ENCODE measurements at places on chromosomes 5 and 9.
A peak's percentile ranks its signal among the peaks of the same experiment; 100 is the strongest.

- DNase-seq = no peak
These were observed 189.5 kb downstream of the SEC61B start for GRCh38 chr9:99411479-99412115.

DNA sequence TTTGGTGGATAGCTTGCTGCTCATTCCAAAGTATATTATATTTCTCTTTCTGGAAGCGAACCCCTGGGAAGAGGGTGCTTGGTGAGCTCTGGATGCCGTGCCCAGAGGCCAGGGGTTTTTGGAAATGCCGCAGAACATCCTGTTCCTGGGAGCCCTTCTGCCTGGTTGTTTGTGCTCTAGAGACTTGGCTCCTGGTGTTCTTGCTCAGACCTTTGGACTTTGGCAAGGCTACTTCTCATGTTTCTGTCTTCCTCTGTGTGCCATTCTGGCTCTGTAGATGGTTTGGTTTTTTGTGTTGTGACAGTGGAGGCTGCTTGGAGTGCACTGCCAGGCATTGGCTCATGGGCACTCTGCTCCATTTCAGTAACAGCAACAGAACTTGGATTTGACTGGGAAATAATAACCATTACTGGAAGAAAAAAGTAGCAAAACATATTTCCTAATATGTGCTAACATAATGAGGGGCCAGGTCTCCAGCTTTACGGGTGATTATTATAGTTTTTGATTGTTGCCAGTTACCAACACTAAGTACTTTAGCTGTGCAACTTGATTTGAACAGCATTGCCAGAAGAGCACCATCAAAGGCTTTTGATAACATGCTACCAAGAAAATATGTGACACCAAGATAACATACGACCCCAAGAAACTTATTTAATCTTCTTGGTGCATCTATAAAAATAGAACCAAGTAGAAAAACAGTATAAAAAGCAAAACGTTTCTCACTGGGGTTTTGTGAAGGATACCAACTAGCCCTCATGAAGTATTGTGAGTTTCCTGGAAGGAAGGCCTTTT lies 94.2 kb downstream of the PCSK1 start:
- DNase-seq = no peak

DNA sequence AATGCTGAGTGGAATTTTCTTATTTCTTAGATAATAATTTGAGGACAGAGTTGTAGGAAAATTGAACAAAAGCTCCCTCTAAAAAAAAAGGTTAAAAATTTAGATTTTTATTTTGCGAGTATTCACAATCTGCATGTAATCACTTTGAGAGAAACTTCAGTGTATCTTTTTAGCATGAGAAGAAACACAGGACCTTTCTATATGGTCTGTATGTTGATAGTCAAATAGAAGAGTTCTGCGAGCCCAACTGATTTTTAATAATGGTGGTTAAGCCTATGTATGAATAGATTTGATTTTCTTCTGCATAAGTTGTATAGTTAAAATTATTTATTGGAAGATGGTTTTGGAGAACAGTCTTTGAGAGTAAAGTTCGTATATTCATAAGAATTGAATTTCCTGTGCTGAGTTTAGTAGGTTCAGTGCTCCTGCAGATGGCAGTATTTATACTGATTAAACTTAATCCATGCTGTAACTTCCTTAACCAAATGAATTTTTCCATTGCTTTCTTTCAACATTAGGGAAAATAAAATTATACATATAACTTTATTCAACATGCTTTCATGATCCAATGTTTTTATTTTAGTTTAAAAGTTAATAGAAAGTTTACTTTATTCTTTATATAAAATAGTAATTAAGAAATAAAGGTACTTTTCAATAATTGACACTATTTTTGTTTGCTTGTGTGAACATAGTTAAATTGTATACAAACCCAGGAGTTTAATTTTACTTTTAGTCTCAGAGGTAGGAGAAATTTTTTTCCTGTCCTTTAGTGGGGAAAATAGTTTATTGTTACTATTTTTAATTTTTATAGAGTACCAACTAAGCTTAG lies 19.6 kb downstream of the TCERG1 start:
- no peak for DNase-seq

DNA sequence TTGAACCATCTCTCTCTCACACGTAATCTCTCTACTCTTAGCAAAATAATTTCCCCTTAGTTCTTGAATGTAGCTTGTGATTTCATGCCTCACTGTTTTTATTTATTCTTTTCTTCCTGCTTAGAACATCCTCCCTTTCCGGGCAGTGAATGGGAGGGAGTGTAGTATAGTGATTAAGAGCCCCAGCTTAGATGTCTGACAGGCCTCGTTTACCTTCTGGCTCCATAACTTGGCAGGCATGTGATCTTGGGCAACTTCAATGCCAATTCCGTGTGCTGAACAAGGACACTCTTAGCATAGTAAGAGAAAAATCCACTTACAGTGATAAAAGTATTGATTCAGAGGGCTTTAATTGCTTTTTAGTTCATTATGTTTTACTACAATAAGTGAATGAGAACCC lies 96.3 kb upstream of the TNPO1 start:
- no peak for DNase-seq

DNA sequence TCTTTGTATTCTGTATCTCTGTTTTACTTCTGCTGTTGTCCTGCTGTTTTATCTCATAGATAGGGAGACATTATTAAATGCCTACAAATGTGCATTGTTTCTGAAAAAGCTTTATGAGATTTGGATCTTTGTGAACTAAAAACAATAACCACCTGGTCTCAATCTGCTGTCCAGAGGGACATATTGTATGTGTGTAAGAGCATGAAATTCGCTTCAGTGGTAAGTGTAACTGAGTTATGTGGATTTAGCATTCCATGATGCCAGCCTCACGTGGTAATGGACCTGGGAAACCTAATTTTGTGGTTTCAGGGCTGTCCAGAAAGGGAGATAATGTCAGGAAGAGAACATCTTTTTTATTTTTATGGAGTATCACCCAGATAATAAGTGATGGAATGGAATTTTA lies 119.3 kb downstream of the GDNF start:
- DNase-seq = no peak

- DNase-seq = no peak
These were observed 75.5 kb downstream of the MAPKAP1 start for GRCh38 chr9:125631391-125632085.

- no peak for DNase-seq
These were observed 69.7 kb downstream of the PRLR start for GRCh38 chr5:35160486-35161116.

GRCh38 chr5:171258737-171259415 lies 50.2 kb upstream of the TLX3 start:
- DNase-seq = no peak

DNA sequence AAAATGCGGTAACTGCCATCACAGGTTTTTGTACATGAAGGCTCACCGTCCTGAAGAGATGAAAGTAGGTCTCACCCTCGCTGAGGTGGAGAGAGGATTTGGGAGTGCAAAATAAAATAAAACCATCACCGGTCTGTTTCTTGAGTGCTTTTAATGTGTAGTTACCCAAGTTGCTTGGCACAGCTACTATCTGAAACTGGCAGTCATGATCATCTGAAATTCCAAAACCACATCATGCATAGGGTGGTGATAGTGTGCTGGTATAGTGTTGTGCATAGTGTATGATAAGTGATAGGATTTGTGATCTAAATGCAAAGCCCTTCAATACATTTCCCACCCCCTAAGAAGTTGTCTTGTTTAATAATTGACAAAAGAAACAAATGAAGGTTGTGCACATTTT lies 381.3 kb downstream of the DMRT2 start:
- no peak for DNase-seq

GRCh38 chr9:129650680-129651235 lies 8.8 kb upstream of the ASB6 start:
- DNase-seq = no peak

GRCh38 chr5:56973473-56973872 lies 21.6 kb upstream of the MIER3 start:
- DNase-seq = no peak

DNA sequence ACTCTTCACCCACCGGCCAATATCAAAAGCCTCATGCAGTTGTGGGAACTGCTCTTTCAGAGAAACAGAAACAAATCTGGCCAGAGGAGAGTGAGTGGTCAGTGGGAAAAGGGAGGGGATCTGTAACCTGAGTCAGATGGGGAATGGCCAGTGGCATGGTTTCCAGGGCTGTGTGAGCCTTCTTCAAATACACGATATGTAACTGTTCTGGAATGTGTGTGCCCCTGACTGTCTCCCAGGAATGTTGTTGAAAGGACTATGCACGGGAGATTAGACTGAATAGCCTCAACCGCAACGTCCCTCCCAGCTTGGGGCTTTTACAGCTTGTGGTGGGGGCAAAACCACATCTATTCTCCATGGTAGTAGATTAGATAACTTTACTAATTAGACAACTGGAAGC lies 60.8 kb downstream of the SH3TC2 start:
- no peak for DNase-seq

DNA sequence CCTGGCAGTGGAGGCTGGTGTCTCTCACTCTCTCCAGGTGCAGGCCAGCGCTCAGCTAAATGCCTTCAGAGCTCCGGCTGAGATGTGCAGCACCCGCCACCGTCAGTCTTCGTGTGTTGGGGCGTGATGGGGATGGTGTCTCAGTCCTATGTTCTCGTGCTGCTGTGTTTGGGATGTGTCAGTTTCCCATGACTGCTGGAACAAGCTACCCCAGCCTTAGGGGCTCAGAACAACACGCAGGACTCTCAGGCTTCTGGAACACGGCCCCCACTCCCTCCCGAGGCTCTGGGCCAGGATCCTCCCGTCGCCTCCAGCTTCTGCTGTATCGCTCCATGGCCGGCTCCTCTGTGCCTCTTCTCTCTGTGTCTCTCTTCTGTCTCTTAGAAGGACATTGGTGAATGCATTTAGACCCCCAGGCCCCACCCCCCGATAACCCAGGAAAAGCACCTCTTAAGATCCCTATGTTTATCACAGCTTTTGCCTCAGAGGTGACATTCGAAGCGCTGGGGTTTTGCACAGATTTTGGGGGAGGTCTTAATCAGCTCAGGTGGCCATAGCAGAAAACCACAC lies 9.6 kb upstream of the CEP72 start:
- no peak for DNase-seq

DNA sequence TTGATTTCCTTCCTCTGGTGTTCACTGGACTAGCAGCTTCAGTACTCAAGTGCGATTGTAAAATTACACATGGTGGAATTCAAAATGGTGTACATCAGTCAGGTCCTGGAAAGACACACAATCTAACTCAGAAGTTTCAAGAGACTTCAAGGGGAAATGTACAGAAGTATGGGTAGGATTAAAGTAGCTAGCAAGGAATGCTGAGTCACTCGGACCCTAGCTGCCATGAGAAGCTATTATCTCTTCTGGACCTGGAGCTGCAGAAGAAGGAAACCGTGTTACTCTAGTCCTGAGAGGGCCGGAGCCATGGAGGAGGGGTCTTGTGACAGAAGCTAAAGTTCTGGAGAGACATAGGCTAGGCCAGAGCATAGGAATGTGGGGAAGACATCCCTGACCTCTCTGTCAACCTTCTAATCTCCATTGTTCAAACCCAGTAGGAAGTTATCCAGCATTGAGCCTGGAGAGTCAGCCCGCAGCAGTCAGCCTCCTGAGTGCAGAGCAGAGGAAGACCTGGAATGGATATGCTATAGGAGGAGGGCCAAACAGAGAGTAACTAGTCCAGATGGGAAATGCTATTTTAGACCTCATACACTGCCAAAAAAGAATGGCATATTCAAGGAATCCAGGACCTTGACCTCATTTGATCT lies 84.3 kb downstream of the GHR start:
- DNase-seq = no peak

GRCh38 chr5:136048966-136049365 lies 20.2 kb downstream of the TGFBI start:
- DNase-seq = no peak

DNA sequence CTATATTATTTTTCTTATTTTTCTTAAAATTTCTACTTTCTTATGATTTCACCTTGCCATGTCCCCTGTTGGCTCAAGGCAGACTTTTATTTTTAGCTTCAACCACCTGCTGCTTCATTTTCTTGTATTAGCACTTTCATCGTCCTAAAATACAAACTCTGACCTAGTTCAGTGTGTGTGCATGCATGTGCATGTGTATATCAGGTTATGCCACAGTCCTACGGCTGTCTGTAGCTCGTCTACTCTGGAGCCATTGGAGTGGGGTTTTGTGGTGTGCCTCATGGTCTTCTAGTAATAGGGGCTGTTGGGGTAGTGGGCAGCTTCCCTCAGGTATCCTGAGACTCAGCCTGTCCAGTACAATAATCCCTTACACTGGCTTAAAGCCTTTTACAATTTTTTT lies 13.4 kb upstream of the SPINK1 start:
- no peak for DNase-seq

- no peak for DNase-seq
These were observed 25.5 kb downstream of the ABHD17B start for GRCh38 chr9:71885467-71885866.

- no peak for DNase-seq
These were observed 92.4 kb upstream of the CDH10 start for GRCh38 chr5:24737163-24737562.

GRCh38 chr9:114374936-114375335 lies 12.8 kb downstream of the AKNA start:
- no peak for DNase-seq

DNA sequence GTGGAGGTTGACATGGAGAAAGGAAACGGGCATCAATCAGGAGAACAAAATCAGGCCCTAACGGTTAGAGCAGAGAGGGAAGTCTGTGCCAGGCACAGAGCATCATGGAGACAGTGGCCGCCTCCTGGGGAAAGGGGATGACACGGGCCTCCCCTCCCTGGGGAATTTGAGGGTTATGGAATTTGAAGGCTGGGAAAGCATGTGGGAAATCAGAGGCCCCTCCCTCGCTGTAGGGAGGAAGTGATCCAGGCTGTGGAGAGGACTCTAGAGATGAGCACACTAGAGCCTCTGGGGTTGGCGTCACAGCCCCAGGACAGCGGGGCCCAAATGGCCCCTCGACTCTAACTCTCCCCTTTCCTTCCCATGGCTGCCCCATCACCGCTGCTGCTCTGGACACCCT lies 36.7 kb downstream of the PROP1 start:
- no peak for DNase-seq

GRCh38 chr9:14379280-14379679 lies 65.3 kb upstream of the NFIB start:
- DNase-seq = no peak

- DNase-seq = peak; percentile 46
These were observed at the start of gene GPX8 for GRCh38 chr5:55159763-55160492. TSS of gene GPX8 (plus strand) at chr5:55160171. CDS start at chr5:55160193, 22 bp downstream.

DNA sequence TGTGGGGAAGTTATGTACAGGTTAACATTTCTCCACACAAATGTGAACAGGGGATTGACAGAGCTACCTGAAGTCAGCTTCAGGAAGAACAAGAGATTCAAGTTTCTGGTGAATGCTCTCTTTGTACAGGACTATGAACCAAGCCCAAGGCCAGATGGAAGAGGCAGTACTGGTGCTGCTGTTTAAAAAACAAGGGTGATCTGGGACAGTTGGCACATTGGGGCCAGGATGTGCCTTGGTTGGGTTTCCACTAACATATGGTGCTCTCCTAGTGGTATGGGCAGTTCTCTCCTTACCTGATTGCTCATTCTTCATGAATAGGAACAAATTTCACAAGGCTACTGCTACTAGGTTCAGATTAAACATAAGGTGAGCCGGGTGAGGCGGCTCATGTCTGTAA lies 40.0 kb downstream of the MTMR12 start:
- no peak for DNase-seq

- no peak for DNase-seq
These were observed 68.1 kb downstream of the FOXB2 start for GRCh38 chr9:77087506-77087905.

Data from central memory CD4-positive, alpha-beta T cell (primary cell).